HTR-8/SVneo (cell line): ENCODE measurements at places on chromosomes 5 and 9.
A peak's percentile ranks its signal among the peaks of the same experiment; 100 is the strongest.

GRCh38 chr5:1489754-1490153 is 34.0 kb downstream of the LPCAT1 start:
- no peak for DNase-seq

DNA sequence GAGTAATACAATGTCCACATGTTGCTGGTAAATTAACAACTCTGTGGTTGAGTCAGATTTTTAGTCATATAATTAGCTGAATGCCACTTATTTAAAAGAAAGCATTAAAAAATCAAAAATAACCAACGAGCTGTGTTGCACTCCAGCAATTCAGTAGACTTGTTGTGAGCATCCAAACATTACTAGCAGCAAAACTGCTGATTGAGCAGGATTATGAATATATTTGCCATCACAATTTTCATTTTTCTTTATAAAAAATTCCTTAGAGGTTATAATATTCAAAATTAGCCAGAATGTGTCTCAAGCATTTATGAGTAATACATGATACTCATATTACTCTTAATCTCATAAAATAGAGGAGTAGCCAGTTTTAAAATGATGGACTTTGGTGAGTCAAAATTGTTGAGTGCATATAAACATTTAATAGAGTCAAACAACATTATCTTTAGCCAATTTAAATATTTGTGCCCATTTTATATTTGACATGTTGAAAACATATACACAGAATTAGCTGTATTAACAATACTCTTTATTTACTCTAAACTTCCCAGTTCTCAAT is 44.0 kb downstream of the ST8SIA4 start:
- DNase-seq = no peak

- no peak for DNase-seq
Measured at GRCh38 chr9:35406183-35406959, 83.5 kb upstream of the RUSC2 start.

DNA sequence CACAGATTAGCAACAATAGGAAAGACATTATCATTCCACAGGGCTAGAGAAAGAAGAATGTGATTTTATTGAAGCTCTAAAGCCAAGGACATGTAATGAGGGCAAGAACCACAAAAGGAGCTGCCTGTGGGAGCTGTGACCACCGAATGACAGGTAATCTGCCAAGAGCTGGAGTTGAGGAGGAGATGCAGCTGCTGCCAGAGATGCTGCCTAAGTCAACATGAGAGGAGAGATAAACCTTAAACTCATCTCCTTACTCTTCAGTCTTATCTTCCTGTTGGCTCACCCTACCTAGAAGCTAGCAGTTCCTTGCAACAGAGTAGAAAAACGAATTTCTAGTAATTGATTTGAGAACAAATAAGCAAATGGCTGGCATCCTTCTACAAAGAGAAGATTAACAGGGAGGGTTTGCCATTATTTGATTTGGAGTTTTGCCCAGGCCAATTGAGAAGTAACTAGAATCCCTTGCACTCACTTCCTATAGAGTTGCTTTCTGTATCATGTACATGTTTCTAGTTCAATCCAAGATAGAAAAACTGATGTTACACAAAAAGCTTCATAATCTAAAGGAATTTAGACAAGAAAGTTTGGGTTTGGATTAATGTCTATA is 539.2 kb downstream of the TLE1 start:
- no peak for DNase-seq

- DNase-seq = no peak
Measured at GRCh38 chr5:170232786-170233185, at the start of gene C5orf58. C5orf58 (plus strand) TSS chr5:170232985; CDS start chr5:170234977, 1,992 bp downstream.

- DNase-seq = peak; percentile 28
Measured at GRCh38 chr5:97629276-97629675, 446.2 kb upstream of the RIOK2 start.
